ENCODE measurements at places on chromosomes 11 and 22.

DNA sequence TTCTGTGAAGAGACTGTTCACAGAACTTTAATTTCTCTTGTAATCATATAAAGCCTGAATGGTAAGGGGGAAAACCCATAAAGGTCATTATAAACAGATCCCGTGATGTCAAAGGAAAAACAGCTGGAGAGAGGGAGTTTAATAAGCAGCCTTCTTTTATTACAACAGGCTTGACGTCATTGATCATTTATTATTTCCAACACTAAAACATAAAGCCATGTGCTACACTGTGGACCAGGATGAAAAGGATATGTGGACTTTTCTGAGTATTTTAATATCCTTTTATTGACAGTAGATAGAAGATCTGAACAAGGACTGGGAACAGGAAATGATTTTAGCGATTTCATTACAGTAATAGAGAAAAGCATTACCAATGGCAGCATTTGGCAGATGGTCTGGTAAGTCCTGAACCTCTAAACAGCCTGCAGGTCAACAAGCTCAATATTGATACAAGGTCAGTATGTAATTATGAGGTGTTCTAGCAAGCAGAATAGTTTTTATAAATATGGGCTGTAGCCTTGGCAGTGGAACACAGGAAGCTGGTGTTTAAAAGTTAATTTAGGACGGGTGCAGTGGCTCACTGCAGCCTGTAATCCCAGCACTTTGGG, 25.1 kb upstream of the TPH1 start:
- DNase-seq = no peak

DNA sequence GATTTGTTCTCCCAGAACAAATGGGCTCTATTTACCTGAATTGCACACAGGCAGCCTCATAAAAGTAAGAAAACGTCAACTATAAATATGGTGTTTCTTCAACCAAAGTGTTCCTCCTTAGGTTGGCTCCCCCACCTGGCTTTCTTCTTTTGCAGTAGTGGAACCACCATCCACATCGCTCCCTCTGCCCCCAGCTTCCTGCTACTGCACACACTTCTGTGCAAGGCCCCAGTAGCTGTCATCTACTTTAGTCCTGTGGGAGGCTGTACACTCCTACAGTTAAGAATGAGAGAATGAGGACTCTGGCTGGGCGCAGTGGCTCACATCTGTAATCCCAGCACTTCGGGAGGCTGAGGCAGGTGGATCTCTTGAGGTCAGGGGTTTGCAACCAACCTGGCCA, 89.5 kb downstream of the BMAL1 start:
- DNase-seq = no peak

DNA sequence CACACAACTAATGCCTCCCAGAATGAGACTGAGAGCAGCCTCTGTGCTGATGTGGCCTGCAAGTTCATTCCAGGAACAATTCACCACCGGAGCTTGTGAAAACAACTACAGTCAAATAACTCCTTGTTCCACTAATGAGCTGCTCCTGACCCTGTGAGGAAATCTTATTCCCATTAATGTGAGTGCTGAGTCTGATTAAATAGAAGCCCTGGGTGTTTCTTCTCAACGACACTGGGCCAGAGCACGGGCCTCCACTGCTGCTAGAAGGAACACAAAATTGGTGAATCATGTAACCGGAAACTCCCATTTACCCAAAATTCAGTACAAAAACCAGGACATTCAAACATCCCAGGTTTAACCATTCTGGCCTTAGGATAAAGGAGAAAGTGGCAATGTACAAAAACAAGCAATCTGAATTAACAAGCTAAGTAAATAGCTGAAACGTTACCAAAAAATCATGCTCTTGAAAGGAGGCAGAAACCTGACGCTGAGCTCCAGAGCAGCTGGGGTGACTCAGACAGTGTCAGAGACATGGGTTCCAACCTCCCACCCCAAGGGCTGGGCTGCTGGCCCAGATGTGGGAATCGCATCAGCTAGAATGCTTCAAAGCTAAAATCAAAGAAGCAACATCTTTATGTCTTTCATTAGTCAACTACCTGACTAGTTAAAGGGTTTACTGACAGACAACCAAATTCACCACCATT, 26.7 kb downstream of the SERGEF start:
- no peak for DNase-seq

DNA sequence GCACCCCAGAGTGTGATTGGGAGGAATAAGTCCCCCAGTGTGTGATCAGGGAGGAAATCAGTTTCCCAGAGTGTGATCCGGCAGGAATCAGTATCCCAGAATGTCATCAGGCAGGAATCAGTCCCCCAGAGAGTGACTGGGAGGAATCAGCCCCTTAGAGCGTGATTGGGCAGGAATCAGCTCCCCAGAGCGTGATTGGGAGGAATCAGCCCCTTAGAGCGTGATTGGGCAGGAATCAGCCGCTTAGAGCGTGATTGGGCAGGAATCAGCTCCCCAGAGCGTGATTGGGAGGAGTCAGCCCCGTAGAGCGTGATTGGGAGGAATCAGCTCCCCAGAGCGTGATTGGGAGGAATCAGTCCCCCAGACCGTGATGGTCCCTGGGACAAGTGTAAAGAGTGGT, 81.1 kb upstream of the EIF3D start:
- no peak for DNase-seq

DNA sequence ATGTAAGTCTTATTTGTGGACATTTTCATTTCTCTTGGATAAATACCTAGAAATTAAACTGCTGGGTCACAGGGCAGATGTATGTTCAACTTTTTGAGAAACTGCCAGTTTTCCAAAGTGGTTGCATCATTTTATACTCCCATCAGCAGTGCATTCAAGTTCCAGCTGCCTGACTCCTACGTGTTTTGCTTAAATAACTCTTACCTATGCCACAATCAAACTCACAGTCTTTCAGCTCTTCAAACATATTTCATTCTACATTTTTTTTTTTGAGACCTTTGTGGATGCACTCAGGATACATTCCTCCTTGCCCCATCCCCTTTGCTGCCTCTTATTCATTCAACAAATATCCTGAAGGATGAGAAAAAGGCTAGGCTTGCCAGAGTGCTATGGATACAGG, 9.2 kb downstream of the TCF20 start:
- no peak for DNase-seq

DNA sequence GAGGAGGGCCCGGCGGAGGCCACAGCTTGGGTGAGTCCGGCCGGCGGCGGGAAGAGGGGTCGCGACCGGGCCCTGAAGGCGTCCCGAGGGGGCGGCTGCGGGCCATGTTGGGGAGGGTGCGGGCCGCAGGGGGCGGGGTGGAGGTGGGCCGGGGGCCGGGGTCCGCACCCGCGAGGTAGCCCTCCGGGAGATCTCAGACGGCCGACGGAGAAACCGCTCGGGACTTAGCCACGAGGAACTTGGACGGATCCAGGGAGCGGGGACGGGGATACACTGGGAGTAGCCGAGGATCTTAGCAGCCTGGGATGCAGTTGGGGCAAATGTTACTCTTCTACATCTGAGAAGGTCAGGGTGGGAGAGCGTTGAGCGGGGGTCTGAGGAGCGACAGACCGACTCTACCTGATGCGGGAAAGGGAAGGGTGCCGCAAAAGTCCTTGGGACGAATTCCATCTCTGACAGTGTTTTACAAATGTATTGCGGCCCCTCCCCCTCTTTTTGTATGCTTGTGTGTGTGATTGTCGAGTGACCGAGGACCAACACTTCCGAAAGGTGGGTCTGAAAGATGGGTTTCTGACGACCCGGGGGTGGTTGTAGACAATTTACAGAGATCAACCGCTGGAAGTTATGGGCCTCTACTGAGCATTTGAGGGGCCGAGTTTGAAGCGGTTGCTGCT, 658 bp downstream of the STIP1 start:
- DNase-seq = no peak

- no peak for DNase-seq
These were observed 11.2 kb upstream of the SREBF2 start for GRCh38 chr22:41821471-41822316.

- DNase-seq = no peak
These were observed 45.5 kb downstream of the PACSIN2 start for GRCh38 chr22:42969348-42969975.

DNA sequence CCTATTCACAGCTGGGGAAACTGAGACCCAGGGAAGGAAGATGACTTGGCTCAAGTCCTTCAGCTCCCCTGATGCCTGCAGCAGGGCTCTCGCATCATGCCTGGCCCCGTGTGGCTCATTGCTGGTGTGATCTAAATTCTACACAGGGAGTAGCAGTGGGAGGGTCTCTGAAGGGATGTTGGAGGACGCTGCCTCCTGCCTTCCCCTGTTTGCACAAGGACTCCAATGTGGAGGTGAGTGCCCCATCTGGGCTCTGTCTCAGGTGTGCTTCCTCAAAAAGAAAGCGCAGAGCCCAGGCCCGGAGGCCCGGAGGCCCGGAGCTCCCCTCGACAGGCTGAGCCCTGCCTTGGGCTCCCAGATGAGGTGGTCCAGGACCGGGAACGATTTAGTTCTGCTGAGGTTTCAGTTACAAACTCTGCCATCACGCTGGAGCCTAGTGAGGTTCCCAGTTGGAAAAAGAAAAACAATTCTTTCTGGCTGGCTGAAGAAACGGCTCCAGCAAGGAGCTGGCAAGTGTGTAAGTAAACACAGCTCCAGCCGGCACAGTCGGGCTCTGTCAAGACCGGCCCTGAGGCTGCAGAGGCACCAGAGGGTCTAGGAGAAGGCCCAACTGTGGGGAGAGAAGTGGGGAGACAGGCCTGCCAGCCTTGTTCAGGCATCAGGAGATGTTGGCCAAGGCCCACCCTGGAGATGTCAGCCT, 49.8 kb downstream of the NAT10 start:
- DNase-seq = no peak

DNA sequence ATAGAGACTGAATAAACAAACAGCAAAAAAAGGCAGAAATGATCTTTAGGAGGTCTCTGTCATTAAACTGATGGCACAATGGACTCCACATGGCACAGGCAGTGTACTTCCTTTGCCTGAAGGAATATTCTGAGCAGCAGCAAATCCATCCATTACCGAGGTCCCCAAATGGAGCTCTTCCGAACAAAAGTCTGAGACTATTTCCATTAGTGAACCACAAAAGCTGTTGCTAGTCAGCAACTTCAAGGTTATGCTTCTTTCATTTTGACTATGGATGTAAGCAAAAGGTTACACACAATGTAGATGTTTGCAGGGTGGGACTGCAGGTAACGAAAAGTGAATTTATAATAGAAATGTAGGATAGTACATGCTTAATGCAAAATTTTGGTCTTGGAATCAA, 14.5 kb downstream of the NARS2 start:
- no peak for DNase-seq

GRCh38 chr11:122649116-122649515, 6.4 kb upstream of the UBASH3B start:
- no peak for DNase-seq

DNA sequence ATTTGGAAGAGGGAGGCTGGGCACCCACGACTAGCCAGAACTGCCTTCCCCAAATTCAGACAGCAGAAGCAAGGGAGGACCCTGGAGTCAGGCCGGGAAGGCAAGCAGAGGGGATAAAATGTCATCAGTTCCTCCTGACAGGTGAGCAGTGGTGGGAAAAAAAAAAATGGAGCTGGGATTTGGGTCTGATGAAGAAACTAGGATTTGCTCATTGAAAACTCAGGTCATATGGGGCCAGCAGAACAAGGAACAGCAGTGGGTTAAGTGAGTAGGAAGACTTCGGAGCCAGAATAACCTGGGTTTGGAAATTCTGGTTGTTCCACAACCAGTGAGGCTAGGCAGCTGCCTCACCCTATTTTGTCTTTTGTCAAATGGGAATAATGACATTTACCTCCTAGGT, 28.9 kb upstream of the DRD2 start:
- no peak for DNase-seq

DNA sequence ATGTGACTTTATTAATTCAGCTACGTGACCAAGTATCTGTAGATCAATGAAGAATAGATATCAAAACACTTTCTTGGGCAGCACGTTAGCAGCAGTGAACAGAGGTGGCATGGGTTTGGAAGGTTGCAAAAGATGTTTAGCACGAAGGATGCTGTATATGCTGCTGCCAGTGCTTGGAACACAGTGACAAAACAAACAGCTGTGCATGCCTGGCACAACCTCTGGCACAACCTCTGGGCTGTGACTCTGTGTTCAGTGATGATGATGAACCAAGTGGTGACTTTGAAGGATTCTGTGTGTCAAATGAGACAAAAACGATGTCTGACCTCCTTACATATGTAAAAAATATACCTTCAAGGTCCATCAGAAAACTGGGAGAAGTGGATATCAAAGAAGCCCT, 104.7 kb downstream of the TBC1D22A start:
- DNase-seq = no peak

DNA sequence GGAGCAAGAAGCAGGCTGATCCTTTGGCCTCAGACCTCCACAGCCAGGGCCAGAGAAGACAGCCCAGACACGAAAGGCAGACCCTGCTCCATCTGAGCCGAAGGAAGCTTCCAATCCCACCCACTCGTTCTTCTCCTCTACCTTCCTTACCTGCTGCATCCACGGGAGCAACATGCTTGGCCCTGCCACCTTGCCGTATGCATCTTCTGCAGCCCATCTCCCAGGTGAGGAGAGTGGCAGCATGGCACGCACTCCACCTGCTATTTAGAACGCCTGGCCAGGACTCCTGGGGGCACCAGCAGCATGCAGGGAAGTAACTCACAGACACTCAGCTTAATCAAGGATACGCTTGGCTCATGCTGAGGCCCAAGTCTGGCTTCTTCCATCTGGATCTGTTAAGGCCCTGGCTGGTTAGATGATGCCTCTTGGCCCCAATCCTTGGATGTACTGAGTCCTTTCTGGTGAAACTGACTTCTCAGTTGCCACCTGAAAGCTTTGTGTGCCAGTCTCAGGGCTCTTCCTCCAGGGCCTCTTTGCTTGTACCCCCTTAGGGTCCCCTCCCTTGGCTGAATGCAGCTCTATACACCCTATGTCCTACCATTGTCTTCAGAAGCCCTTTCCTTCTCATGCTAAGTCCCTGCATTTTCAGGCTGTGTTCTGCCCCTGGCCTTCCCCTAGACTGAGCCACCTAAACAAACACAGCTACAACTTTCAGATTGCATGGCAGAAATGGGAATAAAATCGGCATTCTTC, 604.9 kb downstream of the BUD13 start:
- no peak for DNase-seq

GRCh38 chr22:41898645-41899044, 16.2 kb downstream of the SHISA8 start:
- DNase-seq = no peak

- no peak for DNase-seq
These were observed 19.0 kb upstream of the LIMK2 start for GRCh38 chr22:31193092-31193491.
